ENCODE measurements at places on chromosomes 2 and 18. TPM values are rescaled to one million over a fixed set of nuclear protein-coding genes. Genes with fewer than 3 reads are reported as not detected.

DNA sequence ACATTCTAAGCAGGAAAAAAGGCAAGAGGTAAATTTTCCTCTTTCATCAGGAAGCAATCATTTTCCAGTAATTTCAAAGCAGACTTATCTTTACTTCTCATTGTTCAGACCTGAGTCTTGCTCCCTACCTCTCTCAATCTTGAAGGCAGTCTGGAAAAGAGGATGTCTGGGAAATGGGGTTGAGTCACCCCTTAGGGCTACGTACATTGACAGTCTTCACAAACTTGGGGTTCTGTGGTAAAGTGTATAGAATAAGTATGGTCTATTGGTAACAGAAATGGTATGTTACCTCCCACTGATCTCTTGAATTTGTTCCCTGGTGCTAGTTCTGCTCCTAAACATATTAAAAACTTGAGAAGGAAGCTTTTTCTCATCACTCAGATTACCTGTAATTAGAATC lies 361.3 kb downstream of the SS18 start:
- DNase-seq: no peak

Gene KCTD18
- total RNA-seq: 6.6 TPM

Gene WDR43
- total RNA-seq: 60.6 TPM

Gene CRYGC
- not detected for total RNA-seq

DNA sequence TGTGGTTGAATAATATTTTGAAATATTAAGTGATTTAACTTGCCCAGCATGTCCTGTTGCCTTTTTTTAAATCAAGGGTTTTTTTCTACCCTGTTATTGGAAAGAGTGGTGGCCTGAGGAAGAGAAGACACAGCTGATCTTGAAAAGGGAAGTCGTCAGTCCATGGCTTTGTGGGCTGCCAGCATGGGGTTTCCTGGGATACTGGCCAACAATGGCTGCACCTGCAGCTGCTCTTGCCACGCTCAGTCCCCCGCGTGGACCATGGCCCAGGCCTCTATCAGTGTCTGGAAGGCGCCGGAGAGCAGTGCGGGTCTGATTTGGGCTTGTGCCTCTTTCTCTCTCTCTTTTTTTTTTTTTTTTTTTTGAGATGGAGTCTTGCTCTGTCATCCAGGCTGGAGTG lies 99.3 kb downstream of the ASB1 start:
- DNase-seq: no peak

- no peak for DNase-seq
Observed at GRCh38 chr2:106719222-106719621, 166.7 kb downstream of the ST6GAL2 start.

DNA sequence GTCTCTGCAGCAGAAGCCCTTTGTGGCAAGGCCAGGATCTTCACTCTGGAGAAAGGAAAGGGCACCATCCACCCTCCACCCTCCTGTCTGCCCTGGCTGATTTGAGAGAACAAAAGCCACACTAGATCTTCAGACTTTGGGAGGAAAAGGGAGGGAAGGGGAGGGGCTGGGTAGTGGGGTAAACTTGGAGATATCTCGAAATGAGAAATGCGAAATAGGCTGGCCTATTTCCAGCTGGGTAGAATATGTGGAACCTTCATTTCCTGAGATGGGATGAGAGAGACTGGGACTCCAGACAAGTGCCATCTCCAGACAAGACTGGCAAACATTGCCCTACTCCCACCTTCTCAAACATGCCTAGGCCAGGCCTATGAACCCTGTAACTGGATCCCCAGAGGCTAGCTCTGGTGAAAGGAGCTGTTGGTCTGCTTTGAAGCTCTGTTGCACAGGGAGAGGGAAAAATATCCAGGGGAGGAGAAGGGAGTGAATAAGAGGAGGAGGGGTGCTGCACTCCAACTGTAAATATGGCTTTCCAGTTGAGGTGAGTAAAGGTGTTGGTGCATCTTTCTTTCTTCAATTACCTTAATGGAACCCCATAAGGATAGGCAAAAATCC lies 1.7 kb downstream of the HOXD12 start:
- DNase-seq: no peak

- DNase-seq: no peak
Observed at GRCh38 chr2:228600265-228600664, 418.8 kb upstream of the SPHKAP start.

DNA sequence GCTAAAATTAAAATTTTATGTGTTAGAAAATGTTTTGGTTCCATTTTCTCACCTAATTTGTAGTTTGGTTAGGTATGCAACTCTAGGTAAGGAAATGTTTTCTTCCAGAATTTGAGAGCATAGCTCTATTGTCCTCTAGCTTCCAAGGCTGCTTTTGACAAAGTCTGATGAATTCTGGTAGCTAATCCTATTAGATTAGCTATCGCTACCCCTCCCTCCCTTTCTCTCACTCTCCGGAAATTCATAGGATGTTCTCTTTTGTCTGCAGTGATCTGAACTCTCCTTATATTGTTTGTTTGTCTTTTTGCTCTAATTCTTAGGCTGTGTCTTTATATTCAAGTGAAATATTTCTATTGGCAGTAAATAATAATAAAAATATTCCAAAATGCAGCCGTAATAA lies 382.9 kb downstream of the DCC start:
- no peak for DNase-seq

- peak; percentile 45 for DNase-seq
Observed at GRCh38 chr2:102615620-102616436, 3.5 kb upstream of the SLC9A2 start.

Gene ACMSD
- total RNA-seq: not detected

DNA sequence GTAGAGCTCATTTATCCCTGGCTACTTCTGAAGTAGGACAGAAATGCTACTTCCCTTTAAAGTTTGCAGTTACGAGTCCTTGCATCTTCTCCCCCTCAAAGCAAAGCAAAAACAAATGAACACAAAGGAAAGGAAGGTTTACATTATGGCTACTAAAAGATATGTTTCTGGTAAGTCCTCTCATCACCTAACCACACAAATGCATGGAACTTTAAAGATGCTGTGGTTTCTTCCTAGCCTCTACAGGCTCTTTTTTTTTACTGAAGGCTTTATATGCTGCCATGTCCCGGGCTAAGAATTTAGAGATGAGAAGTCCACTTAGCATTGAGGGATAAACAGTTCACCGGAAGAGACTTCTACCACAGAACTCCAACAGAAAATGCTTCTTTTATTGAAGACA lies 291.2 kb downstream of the SS18 start:
- no peak for DNase-seq

GRCh38 chr2:191631754-191632153 lies 46.2 kb upstream of the NABP1 start:
- no peak for DNase-seq

Gene HRH4
- not detected for total RNA-seq

DNA sequence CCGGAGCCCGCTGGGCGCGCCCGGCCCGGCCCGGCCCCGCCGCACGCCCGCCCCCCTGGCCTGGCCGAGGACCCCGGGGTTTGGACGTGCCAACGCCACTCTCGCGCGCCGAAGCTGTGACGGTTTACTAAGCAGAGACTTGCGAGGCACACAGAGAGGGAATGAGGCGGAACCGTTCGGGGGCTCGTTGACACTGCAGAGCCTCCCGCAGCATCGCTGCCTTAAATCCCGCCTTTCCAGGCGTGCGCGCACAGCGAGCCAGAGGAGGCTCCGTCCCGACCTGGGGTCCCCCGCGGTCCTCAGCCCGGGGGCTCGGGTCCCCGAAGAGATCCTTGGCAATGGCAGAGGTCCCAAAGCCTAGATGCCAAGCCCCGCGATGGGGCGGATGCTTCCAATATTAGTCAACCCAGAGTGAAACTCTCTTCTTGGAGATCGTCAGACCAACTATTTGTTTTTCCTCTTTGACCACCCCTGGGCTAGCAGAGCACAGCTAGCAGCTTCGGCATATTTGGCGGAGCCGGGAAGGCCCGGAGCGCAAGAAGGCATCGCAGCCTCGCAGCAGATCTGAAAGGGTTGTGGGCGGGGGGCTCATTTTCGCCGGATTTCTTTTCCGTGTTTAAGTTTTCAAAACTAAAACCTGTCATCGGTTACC lies at the start of gene ZNF385B:
Gene ZNF385B (minus strand): TSS at position 197 of the 652 bp plus-strand sequence.
- peak; percentile 5 for DNase-seq

DNA sequence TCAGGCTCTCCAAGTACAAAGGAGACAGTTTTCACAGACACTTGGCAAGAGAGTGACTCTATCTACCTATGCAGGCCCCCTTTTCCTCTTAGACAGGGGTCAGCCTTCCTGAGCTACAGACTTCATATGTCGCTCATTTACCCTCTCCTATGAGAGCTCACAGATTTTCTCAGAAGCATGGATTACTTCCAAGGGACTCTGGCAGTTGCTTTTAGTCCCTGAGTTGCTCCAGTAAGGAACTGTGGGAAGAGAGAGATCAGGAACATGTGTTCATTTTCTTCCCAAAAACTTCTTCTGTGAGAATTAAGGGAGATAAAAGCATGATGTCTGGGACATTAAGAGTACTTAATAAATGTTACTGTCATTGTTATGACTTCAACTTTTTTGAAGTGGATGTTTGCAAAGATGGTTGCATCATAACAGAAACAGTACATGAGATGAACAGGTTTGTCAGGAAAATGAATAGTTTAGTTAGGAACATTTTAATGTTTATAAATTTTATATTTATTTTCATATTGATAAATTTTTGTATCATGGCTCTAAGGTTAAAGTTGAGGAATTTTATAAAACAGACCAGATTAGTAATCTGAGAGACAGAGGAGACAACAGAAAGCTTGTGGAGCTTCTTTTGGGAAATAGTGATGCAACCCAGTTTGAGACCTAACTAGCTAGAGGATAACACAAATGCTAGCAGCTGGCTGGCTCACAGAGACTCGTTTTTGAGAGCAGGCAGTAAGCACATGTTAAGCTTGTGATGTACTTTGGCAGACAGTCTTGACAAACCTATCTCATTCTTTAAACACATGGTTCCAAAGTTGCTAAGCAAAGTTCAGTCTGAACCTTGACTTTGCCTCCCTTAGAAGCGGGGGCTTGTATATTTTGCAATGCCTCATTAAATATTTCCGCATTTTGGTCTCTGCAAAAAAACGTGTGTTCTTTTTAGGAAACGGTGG lies 21.7 kb upstream of the UGP2 start:
- no peak for DNase-seq

DNA sequence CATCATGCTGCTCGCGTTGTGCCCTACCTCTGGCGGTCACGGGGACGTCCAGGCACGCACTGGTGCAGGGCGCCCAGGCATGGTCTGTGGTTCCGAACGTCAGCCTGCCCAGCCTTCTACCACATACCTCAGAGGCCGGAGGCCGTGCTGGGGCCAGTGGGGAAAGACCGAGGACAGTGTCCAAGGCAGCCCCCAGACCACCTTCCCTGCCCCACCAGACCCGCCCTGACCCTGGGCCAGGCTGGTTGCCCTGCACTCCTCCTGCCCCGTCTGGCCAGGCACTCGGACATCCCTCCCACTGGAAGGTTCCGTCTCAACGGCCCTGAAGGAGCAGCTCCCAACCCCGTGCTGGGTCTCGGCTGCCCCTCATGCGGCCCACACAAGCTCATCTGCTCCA lies 32.8 kb downstream of the SLC66A2 start:
- no peak for DNase-seq

Gene MC2R
- total RNA-seq: not detected

- DNase-seq: no peak
Observed at GRCh38 chr18:65409261-65409660, 341.6 kb upstream of the CDH7 start.

DNA sequence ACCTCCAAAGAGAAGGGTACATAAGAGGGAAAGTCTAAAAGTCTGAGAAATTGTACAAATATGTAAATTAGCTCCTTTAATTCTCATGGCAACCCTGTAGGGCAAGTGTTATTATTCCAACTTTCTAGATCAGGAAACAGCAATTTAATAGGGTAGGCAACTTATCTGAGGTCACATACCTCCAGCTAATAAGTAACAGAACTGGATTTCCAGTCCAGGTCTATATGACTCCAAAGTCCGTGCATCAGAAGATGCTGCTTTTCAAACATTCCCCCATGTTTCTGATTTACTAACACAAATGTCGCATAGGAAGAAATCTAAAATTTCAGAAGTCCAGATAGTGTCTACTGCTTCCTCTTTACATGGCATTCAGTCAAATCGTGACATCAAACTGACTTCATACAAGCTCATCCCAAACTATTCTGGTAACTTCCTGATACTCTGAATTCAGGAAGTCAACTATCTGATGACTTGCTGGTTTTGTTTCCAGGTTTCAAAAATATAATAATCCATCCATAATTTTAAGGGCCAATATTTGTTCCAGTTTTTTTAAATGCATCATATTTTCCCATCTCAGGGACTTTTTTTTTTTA lies 419.3 kb upstream of the ACVR2A start:
- DNase-seq: no peak

DNA sequence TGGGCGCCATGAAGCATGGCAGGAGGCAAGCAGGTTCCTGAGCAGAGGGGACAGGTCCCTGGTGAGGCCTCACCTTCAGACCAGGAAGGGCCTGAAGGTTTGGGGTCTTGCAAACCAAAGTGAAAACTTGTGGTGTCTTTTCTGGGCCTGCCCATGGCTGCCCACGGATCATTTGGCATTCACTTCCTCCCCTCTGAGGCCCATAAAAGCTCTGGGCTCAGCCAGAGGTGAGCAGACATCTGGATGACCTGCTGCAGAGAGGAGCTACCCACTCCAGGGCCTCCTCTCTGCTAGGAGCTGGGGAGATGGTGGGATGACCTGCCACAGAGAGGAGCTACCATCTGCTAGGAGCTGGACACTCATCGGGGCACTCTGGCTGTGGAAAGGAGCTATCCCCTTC lies 112.9 kb upstream of the TMEM18 start:
- no peak for DNase-seq

- no peak for DNase-seq
Observed at GRCh38 chr18:58455314-58456188, 173.3 kb downstream of the ALPK2 start.

GRCh38 chr18:13214609-13215008 lies 4.0 kb upstream of the LDLRAD4 start:
- no peak for DNase-seq

DNA sequence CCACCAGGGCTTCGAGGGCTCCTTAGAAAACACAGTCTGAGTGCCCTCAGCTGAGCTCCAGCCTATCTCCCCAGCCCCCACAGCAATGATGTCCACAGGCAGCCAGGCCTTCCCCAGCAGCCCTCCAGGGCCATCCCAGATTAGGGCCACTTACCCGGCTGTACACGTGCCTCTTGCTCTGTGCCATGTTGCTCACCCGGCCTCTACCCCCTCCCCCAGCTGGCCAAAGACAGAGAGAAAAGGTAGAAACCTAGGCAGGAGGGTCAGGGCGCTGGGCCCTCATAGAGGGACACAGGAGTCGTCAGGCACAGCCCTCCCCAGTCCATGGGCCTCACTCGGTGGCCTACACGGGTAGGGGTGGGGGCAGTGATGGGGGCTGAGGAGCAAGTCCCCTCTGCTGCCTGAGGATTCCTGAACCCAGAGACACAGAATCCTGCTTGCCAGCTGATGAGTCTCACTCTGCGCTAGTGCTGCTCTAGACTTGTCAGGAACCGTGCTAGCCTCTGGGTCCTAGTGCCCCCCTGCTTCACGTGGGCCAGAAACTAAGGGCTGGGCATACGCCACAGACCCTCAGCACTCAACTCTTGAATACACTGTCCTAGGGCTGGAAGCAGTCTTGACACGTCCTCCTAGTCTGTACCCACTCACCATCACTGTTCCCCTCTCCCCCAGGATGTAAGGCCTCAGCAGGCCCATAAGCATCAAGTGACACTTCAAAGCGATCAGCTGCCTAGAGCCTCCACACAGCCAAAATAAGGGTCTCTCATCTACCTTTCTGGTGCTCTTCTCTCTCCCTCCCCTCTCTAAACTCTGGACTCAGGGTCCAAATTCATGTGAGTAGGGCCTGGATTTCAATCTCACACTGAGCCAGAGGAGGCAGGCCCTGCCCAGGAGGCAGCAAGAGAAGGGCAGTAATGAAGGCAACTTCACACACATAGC lies at the start of gene DCTN1:
Gene DCTN1 (minus strand): TSS at position 461 of the 939 bp plus-strand sequence. CDS start 274 bp downstream, at position 187.
- DNase-seq: peak; percentile 30

All from endothelial cell of umbilical vein (primary cell).